ENCODE measurements at places on chromosomes 12 and 14.

GRCh38 chr14:58746261-58746660 lies 108.5 kb downstream of the DACT1 start:
- DNase-seq, result no peak

DNA sequence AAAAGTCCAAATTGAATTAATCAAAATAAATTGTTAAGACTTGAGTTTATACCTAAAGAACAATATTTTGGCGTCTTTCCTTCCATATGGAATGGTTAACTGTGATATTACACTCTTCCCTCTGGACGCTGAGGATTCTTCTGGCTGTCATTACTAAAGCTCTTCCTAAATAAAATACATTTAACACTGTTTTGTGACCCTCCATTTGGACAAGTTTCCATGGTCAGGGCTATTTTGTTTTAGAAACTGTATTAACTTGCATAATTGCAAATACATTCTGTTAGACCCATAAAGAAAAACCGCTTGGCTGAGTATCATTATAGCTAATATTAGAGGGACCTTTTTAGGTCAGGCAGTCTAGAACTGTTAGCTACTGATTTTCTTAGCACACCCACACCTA lies 87.4 kb downstream of the NAV3 start:
- DNase-seq, result no peak

DNA sequence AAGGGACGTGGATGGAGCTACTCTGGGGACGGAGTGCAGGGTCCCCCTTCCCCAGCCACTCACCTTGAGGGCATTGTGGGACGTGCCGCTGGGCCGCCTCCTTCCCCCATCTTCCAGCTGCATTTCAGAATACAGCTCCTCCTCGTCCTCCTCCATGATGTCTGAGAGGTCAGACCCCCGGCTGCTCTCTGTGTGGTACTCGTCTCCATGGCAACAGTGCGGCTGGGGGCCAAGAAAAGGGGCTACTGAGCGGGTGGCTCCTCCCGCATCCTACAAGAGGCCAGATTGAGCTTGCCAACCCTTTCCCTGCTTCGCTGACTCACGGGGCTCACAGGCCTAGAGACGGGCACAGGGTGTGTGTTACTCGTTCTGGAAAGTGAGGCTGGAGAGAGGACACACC lies 90.4 kb downstream of the PIWIL1 start:
- DNase-seq, result no peak

DNA sequence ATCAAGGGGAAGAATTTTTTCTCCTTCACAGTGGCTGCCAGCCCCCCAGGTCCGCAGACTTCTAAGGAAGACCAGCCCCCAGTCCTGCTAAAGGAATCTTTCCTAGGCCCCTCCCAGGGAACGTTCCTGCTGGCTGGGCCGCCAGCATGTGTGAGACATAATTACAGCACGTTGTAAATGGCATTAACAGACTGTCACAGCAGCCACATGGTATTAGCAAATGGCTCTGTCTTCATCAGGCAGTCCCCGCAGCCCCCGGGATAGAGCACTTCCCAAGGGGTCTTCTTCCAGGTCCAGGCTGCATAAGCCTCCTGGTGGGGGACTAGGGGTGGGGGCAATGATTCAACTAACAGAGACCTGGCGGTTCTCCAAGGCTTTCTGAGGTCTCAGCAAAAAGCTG lies 34.9 kb upstream of the FAM222A start:
- DNase-seq, result no peak

DNA sequence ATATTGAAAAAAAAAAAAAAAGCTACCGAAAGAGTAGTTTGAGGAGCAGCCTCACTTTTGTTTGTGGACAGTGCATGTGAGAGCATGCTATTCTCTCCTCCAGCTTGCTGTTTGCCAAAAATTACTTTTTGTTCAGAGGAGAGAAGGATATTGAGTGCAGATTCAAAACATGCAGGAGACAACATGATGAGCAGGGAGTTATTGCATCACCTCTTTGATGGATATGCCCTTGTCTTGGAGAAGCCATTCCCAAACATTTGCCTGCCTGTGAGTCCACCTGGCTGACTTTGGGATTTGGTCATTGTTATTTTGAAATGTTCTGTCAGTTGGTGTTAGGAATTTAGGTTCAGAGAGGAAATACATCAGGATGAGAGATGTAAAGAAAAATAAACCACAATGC lies 2.4 kb downstream of the C12orf75 start:
- no peak for DNase-seq

- DNase-seq, result no peak
These were observed 34.8 kb upstream of the TESC start for GRCh38 chr12:117134059-117134458.

DNA sequence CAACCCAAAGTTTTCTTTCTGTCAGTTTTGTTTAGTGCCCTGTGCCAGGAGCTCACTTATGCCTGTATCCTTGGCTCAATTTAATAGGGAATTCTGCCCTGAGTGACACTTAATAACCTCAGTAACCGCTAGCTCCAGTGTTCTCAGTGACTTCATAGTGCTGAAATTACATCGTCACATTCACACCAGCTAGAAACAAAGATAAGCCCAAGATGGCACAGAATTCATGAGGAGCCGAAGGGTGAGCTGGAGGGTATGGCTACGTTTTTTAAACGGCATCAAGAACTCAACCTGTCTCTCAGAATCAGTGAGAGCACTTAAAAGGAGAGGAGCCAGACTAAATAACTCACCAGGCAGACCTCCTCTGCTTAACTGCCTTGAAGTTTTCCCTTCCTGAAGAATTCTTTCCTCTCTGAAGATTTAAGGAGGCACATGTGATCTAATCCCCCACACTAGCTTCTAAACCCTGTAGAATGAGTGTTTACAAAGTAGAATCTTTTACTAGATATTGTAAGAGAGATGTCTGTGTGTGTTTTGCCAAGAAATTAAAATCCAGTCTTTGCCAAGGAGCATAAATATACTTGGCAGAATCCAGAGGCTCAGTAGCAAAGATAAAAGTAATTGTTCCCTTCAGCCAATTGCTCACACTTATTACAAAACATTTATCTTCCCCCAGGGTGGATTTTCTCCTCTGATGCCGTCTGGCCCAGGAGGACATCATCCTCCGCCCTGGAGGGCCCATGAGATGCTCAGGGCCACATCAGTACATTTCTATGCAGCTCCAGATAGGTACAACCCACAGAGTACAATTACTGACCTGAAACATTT lies 37.3 kb downstream of the PTGER2 start:
- no peak for DNase-seq

Measured in posterior cingulate gyrus (tissue), 11 donors.